ENCODE measurements at places on chromosomes 16 and 17. TPM values are rescaled to one million over a fixed set of nuclear protein-coding genes. Genes with fewer than 3 reads are reported as not detected.

CES5A gene
- not detected for total RNA-seq

GAS2L2 gene
- not detected for total RNA-seq

KRT24 gene
- not detected for total RNA-seq

MT4 gene
- not detected for total RNA-seq

ATP2C2 gene
- not detected for total RNA-seq

ST6GALNAC1 gene
- not detected for total RNA-seq

MPP2 gene
- total RNA-seq: 0.56 TPM

ABCC12 gene
- total RNA-seq: not detected

ZPBP2 gene
- total RNA-seq: not detected

SEC14L5 gene
- not detected for total RNA-seq

NUPR1 gene
- total RNA-seq: not detected
